A549 treated with GW870086 at 1 μM for 4 hours (cell line): ENCODE measurements at places on chromosomes 13 and 19. TPM values are rescaled to one million over a fixed set of nuclear protein-coding genes. Genes with fewer than 3 reads are reported as not detected.

HCN2 gene
- 28.8 to 39.6 TPM (median 38.9 TPM) in 5 replicates for total RNA-seq

PSMC4 gene
- total RNA-seq, result 263 to 295 TPM (median 276 TPM) in 5 replicates

TMED1 gene
- 23.4 to 30.0 TPM (median 29.4 TPM) in 5 replicates for total RNA-seq

LMTK3 gene
- total RNA-seq, result 3.0 to 6.3 TPM (median 5.3 TPM) in 5 replicates

TEX26 gene
- not detected in 5 replicates for total RNA-seq

NLRP4 gene
- total RNA-seq, result not detected in 5 replicates

RAB3A gene
- 0.55 to 1.1 TPM (median 0.61 TPM) in 5 replicates for total RNA-seq

LRRC8E gene
- total RNA-seq, result 5.1 to 7.1 TPM (median 6.3 TPM) in 5 replicates

C19orf38 gene
- 0.21 to 0.23 TPM in 2 of 5 replicates, not detected in the others for total RNA-seq

ZNF439 gene
- not detected in 5 replicates for total RNA-seq

MCF2L gene
- 0.09 to 0.72 TPM (median 0.47 TPM) in 5 replicates for total RNA-seq
